Inflammatory macrophage treated with lipopolysaccharide for 1 hour (primary cell): ENCODE measurements at places on chromosomes 2 and 18.

GRCh38 chr2:24907116-24907515, 12.9 kb downstream of the ADCY3 start:
- DNase-seq = no peak

DNA sequence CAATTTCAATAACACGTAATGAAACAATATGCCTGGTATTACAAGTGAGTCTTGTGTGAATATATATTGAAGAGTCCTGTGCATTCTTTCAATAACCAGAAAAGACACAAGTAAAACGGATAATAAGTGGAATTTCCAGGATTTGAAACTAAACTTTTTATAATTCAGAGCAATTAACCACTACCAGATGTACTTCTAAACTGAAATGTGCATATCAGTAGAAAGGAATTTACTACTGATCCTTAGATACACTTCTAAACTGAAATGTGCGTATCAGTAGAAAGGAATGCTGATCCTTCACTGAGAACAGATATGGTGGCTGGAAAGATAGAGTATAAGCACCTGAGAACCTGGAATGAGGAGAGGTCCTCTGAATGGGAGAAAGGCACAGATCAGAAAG, 470.9 kb upstream of the SPHKAP start:
- DNase-seq = no peak

- peak; percentile 93 for DNase-seq
Measured at GRCh38 chr18:13566941-13567746, 159.2 kb downstream of the FAM210A start.

- peak; percentile 58 for DNase-seq
Measured at GRCh38 chr2:86272111-86272510, 65.3 kb downstream of the REEP1 start.

DNA sequence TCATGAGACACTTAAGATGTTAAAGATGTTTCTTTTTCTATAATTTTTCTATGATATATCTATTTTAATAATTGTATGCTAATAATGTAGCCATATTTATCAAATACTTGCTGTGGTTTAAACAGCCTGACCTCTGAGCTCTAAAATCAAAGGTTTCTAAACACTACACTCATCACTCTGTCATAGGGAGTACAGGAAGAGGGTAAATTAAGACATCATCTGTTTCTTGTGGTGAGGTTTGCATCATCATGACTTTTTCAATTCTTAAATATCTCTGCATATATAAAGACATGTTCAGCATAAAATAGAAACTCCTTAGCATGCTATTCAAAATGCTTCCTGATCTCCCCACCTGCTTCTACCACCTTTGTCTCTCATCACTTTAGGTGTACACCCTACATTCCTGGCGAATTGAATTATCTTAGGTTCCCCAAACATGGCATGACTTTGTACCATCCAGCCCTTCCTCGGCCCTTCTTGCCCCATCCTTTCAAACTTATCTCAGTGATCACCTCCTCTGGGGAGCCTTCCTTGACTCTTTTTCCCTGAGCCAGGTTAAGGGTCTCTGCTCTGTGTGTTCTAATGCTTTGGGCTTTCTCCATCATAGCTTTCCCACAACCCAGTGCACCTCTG, 105.3 kb upstream of the TTN start:
- peak; percentile 48 for DNase-seq

- no peak for DNase-seq
Measured at GRCh38 chr2:49044350-49045079, 109.8 kb downstream of the FSHR start.

DNA sequence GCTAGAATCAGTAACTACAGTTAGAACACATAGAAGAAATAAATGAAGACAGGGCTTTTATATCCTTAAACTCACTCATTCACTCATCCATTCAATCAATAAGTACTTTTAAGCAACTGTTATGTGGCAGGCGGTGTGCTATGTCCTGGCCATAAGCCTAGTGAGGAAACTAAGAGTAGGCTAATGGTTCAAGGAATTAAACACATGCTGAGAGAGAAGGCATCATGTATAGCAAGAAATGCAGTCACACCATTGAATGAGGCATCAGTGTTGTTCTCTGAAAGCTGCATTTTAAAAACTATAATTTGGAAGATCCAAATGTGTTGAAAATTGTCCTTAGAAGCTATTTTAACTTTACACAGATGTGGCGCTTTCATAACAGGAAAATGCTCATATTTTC, 86.5 kb upstream of the DTNA start:
- no peak for DNase-seq

GRCh38 chr2:207256476-207257207, 90.9 kb upstream of the KLF7 start:
- no peak for DNase-seq

- DNase-seq = no peak
Measured at GRCh38 chr2:191351921-191352320, 106.7 kb downstream of the MYO1B start.
